Diencephalon (tissue), 1 donor: ENCODE measurements at places on chromosomes 4 and X. TPM values are rescaled to one million over a fixed set of nuclear protein-coding genes. Genes with fewer than 3 reads are reported as not detected.

The ELF4 gene
- total RNA-seq, result 0.23 TPM

The NPY2R gene
- total RNA-seq, result 5.3 TPM

The RWDD4 gene
- total RNA-seq, result 23.5 TPM

The ADGRL3 gene
- total RNA-seq, result 257 TPM

The RAB40AL gene
- total RNA-seq, result 0.46 TPM

The REST gene
- total RNA-seq, result 11.8 TPM

The ADRA2C gene
- total RNA-seq, result 4.8 TPM

The LRP2BP gene
- total RNA-seq, result 9.0 TPM

The PABPC1L2B gene
- 0.92 TPM for total RNA-seq

The ATOH1 gene
- not detected for total RNA-seq

The LDB2 gene
- 99.4 TPM for total RNA-seq

The PRRG1 gene
- 15.2 TPM for total RNA-seq

The GAGE12J gene
- total RNA-seq, result not detected

The ENPP6 gene
- total RNA-seq, result 1.8 TPM

The MAOA gene
- total RNA-seq, result 64.1 TPM

The CYSLTR1 gene
- total RNA-seq, result 1.6 TPM

The DGKK gene
- total RNA-seq, result 6.2 TPM

The SNCA gene
- total RNA-seq, result 158 TPM

The AIMP1 gene
- total RNA-seq, result 30.2 TPM

The PLXNB3 gene
- 4.6 TPM for total RNA-seq

The TCP11X2 gene
- total RNA-seq, result 1.8 TPM
